ENCODE measurements at places on chromosomes 5 and 9. TPM values are rescaled to one million over a fixed set of nuclear protein-coding genes. Genes with fewer than 3 reads are reported as not detected.

- no peak for DNase-seq
Measured at GRCh38 chr5:181051841-181052671, 12.0 kb downstream of the BTNL9 start.

GRCh38 chr9:128122809-128123175 is 4.7 kb downstream of the PTGES2 start:
- DNase-seq, result no peak

GRCh38 chr5:71932655-71933338 is 174.5 kb upstream of the MAP1B start:
- no peak for DNase-seq

DNA sequence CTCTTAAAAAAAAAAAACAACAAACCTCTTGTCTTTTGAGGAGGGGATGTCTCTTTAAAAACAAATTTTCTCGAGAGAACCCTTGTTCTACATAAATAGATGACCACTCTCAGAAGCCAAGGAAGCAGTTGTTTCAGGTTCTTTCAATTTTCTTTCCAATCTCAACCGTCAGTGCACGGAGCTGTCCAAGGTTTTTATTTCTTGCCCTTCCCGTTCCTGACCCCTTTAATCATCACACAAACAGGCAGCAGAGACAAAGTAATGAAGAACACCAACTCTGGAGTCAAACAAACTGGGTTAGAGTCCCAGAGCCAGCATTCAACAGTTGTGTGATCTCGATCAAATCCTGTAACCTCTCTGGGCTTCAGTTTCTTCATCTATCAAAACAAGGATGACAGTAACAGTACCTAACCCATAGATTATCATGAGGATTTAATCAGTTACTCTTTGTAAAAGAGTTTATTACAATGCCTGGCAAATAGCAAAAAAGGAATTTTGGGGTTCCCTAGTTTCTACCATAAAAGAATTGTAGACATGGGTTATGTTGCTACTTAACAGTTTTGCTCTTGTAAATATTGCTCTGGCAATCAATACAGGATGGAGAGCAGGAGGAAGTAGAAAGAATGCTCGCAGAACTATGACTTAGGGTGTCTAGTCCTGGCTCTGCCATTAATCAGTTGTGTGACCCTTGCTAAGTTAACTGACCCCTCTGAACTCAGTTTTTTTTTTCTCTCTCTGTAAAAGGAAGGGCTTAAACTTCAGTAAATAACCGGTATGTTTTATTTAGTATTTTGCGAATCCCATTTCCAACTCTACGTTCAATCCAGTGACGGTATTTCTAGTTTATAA is 1.0 kb upstream of the NIM1K start:
- DNase-seq, result no peak

GRCh38 chr5:16135003-16135402 is 44.6 kb downstream of the MARCHF11 start:
- DNase-seq, result no peak

DNA sequence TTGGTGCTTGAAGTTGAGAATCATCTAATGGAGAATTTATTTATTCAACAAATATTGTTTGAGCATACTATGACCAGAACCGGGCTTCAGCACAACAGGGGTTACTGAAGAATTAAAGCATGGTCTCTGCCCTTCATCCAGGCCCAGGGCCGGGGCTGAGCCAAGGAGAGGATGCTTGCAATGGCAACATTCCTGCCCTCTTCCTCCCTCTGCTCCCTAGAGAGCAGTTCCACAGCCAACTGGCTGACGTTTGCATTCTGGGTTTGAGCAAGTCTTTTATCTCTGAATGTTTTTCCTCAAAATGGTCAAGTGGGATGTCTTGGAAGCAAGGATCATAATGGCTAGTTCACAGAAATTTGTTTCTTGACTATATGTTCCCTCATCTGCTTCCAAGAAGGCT is 80.7 kb downstream of the GLDC start:
- no peak for DNase-seq

- DNase-seq, result no peak
Measured at GRCh38 chr5:171615705-171616640, 169.6 kb upstream of the SMIM23 start.

- no peak for DNase-seq
Measured at GRCh38 chr5:174108745-174109144, 63.2 kb downstream of the NSG2 start.

- no peak for DNase-seq
Measured at GRCh38 chr5:118088448-118088847, 899.9 kb downstream of the DTWD2 start.

GRCh38 chr5:17431272-17432050 is 66.6 kb upstream of the TAF11L2 start:
- no peak for DNase-seq

Gene TTC39B
- total RNA-seq, result 42.8 TPM

Gene PPIC
- not detected for total RNA-seq

Gene PRDM9
- not detected for total RNA-seq

Data from naive thymus-derived CD4-positive, alpha-beta T cell (primary cell).